Fibroblast of skin of right biceps (primary cell): ENCODE measurements at places on chromosomes 2 and 18.
A peak's percentile ranks its signal among the peaks of the same experiment; 100 is the strongest.

GRCh38 chr2:98569197-98569793 is 39.0 kb downstream of the COA5 start:
- peak; percentile 12 for DNase-seq

- no peak for DNase-seq
Observed at GRCh38 chr2:110871637-110872036, 139.3 kb downstream of the ACOXL start.

- DNase-seq: peak; percentile 73
Observed at GRCh38 chr18:70693246-70693645, 404.4 kb downstream of the SOCS6 start.

DNA sequence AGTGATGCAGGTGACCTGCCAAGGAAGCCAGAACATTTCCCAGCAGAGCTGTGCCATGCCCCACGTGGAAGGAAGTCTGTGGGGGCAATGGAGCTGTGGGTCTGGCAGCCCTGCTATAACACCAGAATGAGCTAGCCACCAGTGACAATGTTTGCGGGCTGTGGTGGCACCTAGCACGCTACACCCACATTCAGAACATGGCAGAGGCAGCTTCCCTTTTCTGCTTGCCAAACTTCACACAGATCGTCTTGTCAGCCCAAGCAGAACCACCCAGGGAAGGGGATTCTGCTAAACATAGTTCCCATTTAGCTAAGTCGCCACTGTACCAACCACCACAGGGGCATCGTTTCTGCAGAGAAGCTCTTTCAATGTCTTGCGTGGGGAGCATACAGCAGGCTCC is 27.0 kb upstream of the CCDC93 start:
- no peak for DNase-seq

GRCh38 chr18:79355433-79356335 is 40.0 kb upstream of the NFATC1 start:
- DNase-seq: no peak

DNA sequence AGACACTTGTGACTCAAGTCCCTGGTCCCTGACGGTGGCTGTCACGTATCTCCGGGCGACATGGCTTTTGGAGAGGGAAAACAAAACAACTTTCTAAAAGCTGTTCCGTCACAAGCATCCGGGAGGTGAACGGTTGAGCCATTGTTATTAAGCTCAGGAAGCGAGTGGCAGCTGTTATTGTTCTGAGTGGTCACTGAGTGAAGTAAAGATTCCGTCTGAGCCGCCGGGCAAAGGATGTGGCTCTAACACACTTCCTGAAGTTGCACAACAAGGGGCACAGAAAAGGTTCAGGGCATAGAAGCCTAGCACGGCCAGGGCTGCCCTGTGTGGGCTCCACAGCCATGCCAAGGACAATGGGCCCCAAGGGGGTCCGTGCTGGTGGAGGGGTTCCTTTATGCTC is 24.3 kb downstream of the INPP5D start:
- no peak for DNase-seq

DNA sequence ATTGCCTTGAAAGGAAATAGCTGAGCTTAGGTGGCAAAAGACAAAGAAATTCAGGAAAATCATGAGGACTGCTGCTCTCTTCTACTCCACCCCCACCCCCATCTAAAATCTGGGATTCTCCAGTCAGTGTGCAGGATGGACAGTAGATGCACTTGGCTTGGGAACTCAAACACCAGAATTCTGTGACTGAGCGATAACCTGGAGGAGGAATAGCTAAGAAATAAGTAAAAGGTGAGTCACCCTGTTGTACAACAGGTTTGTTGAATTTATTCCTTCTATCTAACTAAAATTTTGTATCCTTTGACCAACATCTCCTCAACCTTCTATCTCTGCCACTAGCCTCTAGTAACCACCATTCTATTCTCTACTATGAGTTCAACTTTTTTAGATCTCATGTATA is 1029.9 kb upstream of the ACVR2A start:
- DNase-seq: no peak

DNA sequence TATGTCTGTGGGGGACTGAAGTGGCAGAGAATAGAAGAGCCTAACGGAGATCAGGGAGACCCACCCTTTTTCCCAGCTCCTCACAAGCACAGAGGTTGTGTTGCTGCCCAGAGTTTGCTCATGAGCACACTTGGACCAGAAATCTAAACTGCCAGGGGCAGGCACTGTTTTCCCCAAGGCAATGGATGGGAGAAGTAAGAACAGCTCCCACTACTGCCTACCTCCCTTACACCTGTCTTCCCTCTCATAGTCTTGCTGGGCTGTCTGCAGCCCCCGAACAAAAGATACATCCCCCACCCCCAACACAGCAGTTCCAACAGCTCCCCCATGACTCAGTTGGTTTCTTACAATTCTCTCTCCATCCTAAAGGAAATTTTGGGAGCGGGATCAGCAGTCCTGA is 48.1 kb upstream of the CD226 start:
- DNase-seq: no peak

DNA sequence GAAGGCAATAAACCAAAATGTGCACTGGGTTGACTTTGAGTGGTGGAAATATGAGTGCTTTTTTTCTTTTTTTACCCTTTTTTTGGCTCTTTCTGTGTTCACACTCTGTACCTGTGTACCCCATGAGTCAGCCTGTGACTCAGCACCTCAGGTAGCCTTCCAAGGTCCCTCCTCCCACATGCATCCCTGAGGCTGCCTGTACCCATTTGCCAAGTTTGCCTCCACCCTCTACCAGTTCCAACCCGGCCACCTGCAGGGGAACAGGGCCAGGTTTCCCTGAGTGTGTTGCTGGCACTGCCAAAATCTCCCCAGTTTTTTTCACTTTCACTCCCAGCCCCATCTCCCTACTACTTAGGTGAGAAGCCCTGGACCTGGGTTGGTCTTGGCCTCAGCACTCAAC is 14.0 kb downstream of the CXCR1 start:
- DNase-seq: no peak

- DNase-seq: no peak
Observed at GRCh38 chr2:218780851-218781690, 876 bp upstream of the CYP27A1 start.

- DNase-seq: no peak
Observed at GRCh38 chr2:239462671-239463506, 62.1 kb upstream of the HDAC4 start.

DNA sequence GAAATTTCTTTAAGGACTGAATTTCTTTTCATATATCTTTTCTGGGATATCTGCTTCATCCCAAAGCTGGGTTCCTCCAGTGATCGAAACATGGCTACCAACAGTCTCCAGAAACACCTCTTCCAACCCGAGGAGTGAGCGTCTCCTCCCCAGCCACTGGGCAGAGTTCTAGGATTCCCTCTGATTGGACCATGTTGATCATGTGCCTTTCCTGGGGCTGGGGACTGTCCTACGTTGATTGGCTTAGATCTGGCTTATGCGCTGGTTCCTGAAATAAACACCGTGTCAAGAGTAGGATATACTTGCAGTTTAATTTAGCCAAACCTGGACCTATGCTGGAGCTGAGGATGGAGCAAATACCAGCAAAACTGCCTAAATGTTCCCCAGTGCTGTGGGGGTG is 55.5 kb upstream of the SLC16A14 start:
- DNase-seq: no peak

DNA sequence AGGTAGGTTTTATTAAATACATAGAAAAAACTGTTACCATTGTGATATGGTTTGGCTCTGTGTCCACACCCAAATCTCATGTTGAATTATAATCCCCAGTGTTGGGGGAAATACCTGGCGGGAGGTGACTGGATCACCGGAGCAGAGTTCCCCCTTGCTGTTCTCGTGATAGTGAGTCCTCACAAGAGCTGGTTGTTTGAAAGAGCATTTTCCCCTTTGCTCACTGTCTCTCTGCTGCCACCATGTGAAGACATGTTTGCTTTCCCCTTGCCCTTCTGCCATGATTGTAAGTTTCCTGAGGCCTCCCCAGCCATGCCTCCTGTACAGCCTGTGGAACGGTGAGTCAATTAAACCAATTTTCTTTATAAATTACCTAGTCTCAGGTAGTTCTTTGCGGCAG is 352.7 kb upstream of the SLC39A10 start:
- DNase-seq: no peak

- no peak for DNase-seq
Observed at GRCh38 chr2:215826376-215826775, 187.0 kb downstream of the MREG start.

GRCh38 chr2:241252778-241253475 is 62.5 kb downstream of the HDLBP start:
- no peak for DNase-seq

- peak; percentile 64 for DNase-seq
Observed at GRCh38 chr2:197179744-197180498, 130.7 kb downstream of the ANKRD44 start.

- no peak for DNase-seq
Observed at GRCh38 chr18:64713284-64713683, 564.4 kb upstream of the LINC00305 start.

DNA sequence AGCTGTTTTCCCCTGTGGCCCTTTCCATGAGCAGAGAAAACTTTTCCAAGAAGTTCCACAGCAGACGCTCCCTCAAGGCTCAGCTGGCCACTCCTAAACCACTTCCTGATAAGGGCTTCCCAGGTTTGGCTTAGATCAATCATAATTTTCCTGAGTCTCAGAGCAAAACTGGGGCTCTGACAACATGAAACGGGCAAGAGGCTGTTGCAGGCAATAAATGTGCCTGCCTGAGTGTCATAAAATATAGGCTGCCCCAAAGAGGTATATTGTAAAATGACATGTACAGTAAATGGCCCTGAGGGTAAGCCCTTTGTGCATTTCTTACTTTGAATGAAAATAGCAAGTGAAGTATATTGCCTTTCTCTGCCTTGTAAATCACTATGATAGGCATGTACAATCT is 105.6 kb upstream of the UXS1 start:
- DNase-seq: no peak

DNA sequence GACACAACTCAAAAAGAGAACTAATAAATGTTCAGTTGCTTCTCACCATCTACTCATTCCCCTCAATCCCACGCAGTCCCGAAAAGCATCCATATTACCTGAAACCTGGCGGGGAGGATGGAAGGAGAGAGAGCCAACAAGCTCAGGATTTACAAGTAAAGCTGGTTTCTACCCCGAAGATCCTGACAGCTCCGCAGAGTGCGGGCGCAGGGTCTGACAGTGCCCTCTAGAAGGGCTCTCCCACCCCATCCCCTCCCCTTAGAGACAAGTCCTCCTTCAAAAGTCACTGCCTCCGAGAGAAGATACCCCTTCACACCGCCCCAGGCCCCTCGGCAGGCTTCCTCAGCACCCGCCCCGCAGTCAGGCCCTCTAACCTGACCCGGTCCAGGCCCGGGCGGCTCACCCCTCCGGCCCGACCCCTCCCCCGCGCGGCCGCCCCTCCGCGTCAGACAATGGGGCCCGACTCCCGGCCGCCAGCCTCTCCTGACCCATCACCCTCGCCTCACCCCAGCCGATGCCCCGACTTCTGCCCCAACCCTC is 550 bp downstream of the RAB1A start:
- DNase-seq: peak; percentile 10
